Smooth muscle cell of the umbilical artery (primary cell): ENCODE measurements at places on chromosomes 7 and 10. TPM values are rescaled to one million over a fixed set of nuclear protein-coding genes. Genes with fewer than 3 reads are reported as not detected.

The PKD2L1 gene
- not detected in 2 replicates for total RNA-seq

The PNLIP gene
- total RNA-seq, result not detected in 2 replicates

The OR2A42 gene
- total RNA-seq, result under 0.01 TPM in 1 of 2 replicates, not detected in the other

The HUS1 gene
- total RNA-seq, result 19.9 and 24.1 TPM in 2 replicates

The C10orf62 gene
- 0.23 and 0.30 TPM in 2 replicates for total RNA-seq

The KMT2C gene
- 29.4 and 43.4 TPM in 2 replicates for total RNA-seq

The RGR gene
- not detected in 2 replicates for total RNA-seq

The CCL24 gene
- not detected in 2 replicates for total RNA-seq

The EPHA1 gene
- 0.09 TPM in 1 of 2 replicates, not detected in the other for total RNA-seq

The AASS gene
- total RNA-seq, result 44.2 and 48.5 TPM in 2 replicates

The AKR1C8 gene
- total RNA-seq, result not detected in 2 replicates
